ENCODE measurements at places on chromosomes 2 and 18. TPM values are rescaled to one million over a fixed set of nuclear protein-coding genes. Genes with fewer than 3 reads are reported as not detected.

Gene EVX2
- not detected for total RNA-seq

Gene SDC1
- not detected for total RNA-seq

Gene DOCK10
- 251 TPM for total RNA-seq

- DNase-seq: peak; percentile 21
These were observed 49.9 kb downstream of the TMEM18 start for GRCh38 chr2:627340-627709.

DNA sequence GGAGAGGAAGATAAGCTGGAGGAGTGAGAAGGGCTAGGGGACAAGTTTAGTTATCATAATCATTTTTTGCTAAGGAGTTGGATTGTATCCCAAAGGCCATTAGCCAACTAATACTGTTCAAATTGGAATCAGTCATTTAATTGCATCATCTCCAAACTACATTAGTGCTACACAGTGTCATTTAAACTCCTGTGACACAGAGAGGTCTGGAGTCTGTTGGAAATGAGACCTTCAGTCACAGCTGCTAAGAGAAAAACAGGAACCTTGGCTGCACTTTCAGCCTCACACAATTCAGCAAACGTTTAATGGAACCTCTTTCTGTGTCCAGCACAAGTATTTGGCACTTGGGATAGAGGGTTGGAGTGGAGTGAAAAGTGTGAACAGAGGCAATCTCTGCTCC lies 175.5 kb upstream of the MGAT5 start:
- DNase-seq: no peak

DNA sequence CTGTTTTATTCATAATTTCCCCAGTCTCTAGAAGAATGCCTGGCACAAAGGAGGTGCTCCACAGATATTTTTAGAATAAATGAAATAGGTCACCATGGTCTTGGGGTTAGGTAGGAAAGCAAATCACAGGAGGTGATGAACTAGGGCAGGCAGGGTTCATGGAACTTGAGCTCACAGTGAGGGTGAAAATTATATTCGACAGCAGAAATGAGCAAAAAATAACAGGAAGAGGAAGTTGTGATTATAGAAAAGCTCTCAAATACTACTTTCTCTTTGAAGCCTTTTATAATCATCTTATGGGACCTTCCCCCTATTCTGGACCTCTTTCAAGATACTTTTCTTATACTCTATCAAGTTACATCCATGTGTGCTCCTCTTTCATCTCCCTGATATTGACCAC lies 4.5 kb upstream of the CREB1 start:
- no peak for DNase-seq

Gene EGR4
- total RNA-seq: 0.15 TPM

GRCh38 chr18:30687501-30687900 lies 355.0 kb downstream of the DSC3 start:
- DNase-seq: no peak

- DNase-seq: no peak
These were observed 110.4 kb upstream of the GULP1 start for GRCh38 chr2:188181067-188181838.

DNA sequence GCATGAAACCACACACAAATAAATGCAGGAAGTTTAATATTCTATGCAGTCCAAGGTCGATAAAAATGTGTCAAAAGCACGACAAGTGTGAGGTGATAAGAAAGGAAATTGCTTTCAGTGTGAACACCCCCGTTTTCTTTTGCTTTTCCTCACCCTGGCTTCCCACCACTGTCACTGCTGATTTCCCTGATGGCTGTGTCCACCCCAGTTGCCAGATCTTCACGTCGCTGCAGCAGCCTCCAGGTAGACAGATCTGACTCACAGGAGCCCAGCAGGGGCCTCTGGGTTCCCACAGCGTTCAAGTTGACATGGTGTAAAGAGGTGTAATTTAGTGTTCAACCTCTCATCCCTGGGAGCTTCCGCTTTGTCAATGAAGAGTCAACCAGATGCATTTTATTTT lies 128.0 kb upstream of the TACR1 start:
- DNase-seq: no peak

- no peak for DNase-seq
These were observed 394.4 kb downstream of the FIGN start for GRCh38 chr2:163341426-163341825.

- DNase-seq: no peak
These were observed 51.9 kb downstream of the ESCO1 start for GRCh38 chr18:21548647-21549046.

Gene ABCG8
- not detected for total RNA-seq

Gene ZNF892
- 3.9 TPM for total RNA-seq

- DNase-seq: no peak
These were observed 25.6 kb downstream of the GCA start for GRCh38 chr2:162369551-162369950.

- DNase-seq: no peak
These were observed 37.0 kb downstream of the TWIST2 start for GRCh38 chr2:238884812-238885408.

DNA sequence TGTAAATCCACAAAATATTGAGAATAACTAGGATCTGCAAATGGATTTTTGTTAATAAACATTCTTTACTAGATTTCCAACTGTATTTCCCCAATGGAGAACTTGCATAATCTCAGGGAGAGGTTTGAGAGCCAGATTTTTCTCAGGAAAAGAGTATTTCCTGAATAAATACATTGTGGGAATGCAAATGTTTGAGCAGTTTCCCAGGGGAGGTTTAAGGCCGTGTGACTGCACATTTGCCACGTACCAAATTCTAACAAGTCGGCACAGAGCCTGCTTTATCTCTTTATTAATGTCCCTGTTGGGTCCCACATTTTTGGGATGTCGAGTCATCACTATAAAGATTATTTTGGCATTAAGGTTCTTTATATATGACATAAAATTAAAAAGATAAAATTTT lies 27.0 kb downstream of the TFPI start:
- no peak for DNase-seq

DNA sequence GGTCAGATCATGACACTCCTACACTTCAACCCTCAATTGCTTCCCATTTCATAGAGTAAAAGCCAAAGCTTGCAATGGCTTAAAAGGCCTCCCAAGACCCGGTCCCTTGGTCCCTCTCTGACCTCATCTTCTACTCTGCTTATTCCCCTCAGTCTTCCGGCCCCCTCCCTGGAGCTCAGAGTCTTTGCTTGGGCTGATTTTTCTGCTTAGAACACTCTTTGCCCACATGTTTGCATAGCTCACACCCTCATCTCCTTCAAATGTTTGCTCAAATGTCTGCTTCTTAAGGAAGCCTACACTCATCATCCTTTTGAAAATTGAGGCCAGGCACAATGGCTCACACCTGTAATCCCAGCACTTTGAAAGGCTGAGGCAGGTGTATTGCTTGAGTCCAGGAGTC lies 65.6 kb upstream of the CAPN13 start:
- no peak for DNase-seq

Gene CPLX4
- total RNA-seq: not detected

DNA sequence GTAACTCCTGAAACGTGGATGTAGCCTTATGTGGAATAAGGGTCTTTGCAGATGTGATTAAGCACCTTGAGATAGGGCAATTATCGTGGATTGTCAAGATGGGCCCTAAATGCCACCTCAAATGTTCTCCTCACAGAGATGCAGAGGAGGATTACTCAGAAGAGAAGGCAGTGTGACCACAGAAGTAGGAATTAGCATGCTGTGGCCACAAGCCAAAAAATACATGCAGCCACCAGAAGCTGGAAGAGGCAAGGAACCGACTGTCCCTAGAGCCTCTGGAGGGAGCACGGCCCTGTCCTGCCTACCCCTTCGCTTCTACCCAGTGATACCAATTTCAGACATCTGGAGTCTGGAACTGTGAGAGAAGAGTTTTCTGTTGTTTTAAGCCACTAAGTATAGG lies 47.3 kb upstream of the MGAT5 start:
- no peak for DNase-seq

DNA sequence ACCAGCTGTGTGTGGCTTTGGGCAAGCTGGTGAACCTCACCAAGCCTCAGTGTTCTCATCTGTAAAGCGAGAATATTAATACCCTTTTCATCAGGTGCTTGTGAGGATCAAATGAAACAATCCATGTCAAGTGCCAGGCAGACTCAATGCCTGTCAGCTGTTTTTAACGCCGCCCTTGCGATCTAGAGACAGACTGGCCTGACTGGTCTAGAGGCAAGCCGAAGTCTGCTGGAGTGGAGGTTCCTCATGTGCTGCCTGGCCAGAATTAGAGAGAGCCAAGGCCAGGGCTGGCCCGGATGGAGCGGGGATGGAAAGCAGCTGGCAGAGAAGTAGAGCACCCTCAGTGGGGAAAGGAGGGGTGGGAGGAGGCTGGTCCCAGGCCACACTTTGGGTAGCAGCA lies 74.5 kb upstream of the B3GNT7 start:
- no peak for DNase-seq

- DNase-seq: no peak
These were observed 5.1 kb upstream of the PIEZO2 start for GRCh38 chr18:11154368-11154989.

Gene SERPINB4
- total RNA-seq: not detected

GRCh38 chr2:2291500-2292260 lies 39.4 kb downstream of the MYT1L start:
- no peak for DNase-seq

Gene HSPD1
- total RNA-seq: 298 TPM
